Astrocyte of the hippocampus (primary cell): ENCODE measurements at places on chromosomes 1 and 21.

DNA sequence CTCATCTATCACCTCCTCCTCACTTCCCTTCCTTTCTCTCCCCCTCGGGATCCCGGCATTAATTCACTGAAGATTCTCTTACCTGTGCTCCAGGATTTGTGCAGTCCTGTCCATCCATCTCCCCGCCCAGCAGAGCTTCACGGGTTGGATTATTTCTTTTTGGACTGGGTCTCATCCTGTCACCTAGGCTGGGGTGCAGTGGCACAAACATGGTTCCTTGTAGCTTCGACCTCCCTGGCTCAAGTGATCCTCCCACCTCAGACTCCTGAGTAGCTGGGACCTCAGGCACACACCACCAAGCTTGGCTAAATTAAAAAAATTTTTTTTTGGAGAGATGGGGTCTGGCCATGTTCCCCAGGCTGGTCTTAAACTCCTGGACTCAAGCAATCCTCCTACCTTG is 12.3 kb upstream of the CSF3R start:
- no peak for DNase-seq

GRCh38 chr1:214553142-214553710 is 1.8 kb upstream of the PTPN14 start:
- DNase-seq, result no peak

GRCh38 chr21:38384238-38384560 is 114.1 kb downstream of the ERG start:
- DNase-seq, result no peak

DNA sequence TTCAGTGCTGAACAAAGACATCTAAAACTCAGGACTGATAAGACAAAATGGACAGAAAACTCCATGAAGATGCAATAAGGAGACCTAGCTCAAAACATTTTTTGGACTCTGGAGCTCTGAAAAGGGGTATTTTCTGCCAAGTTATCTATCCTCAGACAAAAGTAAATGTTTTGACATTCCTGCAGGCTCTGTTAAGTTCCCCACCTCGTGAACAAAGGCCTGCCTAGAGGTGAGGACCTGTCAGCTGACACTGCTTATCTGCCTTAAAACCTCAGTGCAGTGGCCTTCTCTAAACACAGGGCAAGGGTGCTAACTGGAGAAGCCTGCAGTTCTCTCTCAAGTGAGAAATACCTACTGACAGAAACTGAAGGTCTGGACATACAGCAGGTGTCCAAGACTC is 41.1 kb downstream of the COLGALT2 start:
- peak; percentile 5 for DNase-seq

DNA sequence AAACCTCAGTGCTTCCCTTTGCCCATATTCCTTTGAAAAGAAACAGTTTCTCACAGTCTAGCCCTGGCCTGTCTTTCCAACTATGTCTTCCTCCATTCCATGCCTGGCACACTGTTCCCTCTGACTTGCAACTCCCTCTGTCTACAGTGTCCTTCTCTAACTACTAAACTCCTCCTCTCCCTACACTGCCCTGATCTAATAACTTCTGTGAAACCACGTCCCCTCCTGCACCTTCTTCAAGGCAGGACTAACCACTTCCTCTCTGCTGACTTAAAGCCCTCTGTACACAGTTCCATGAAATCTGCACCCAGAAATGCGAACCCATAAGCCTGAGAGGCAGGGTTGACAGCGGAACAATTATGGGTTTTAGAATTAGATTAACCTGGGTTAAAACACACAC is 62.2 kb upstream of the ATP1B1 start:
- DNase-seq, result no peak

GRCh38 chr1:78184460-78185072 is 138.8 kb downstream of the GIPC2 start:
- DNase-seq, result no peak

- DNase-seq, result no peak
These were observed 10.0 kb upstream of the MORC3 start for GRCh38 chr21:36310016-36310415.

DNA sequence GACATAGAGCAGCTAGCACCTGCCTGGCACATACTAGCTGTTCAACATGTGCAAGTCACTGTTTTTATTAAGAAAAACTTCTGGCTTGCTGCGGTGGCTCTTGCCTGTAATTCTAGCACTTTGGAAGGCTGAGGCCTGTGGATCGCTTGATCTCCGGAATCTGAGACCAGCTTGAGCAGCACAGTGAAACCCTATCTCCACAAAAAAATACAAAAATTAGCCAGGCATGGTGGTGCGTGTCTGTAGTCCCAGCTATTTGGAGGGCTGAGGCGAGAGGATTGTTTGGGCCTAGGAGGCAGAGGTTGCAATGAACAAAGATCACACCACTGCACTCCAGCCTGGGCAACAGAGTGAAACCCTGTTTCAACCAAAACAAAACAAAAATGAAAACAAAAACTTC is 27.7 kb upstream of the C8B start:
- DNase-seq, result no peak

DNA sequence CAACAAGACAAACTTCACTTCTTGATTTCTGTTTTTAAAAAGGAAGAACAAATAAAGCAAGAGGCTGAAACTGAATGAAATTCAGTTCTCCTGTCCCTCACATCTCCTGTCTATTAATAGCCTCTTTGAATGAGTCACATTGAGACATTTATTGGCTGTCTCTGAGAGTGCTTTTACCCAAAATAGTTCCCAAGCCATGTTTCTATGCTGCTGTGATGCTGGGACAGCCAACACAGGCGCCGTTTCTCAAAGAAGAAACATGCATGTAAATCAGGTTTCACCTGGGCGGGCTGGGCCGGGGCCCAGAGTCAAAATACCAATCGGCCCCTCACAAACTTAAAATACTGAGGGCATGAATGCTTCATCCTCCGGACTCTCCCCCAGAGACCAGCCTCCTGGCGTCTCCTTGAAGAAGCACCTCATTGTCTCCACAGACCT is 105.2 kb downstream of the EDEM3 start:
- DNase-seq, result no peak
